Hematopoietic multipotent progenitor cell treated with erythropoietin and hydrocortisone succinate and interleukin-3 and kit ligand, for 8 days (in vitro differentiated cells): ENCODE measurements at places on chromosomes 5 and 9.
A peak's percentile ranks its signal among the peaks of the same experiment; 100 is the strongest.

- DNase-seq, result no peak
Observed at GRCh38 chr9:84755380-84755779, 85.9 kb downstream of the NTRK2 start.

DNA sequence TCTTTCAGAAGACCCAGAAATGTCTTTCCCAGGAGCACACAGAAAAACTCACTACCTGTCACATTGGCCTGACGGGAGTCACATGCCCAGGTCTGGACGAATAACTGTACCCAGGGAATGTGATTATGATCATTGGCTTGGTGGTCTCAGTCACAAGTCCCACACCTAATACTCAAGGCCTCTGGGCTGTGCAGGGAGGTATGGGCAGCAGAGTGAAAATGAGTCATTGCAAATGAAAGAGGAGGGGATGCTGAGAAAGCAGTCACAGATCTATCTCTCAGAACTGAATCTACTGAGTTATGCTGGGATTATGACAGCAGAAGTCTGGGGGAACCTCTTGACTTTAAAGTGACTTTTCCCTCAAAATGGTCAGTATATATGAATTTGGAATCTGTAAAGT is 36.9 kb downstream of the SGCD start:
- DNase-seq, result no peak

GRCh38 chr9:1794547-1795270 is 220.4 kb upstream of the SMARCA2 start:
- DNase-seq, result no peak

GRCh38 chr5:116771466-116772151 is 197.0 kb upstream of the SEMA6A start:
- no peak for DNase-seq

DNA sequence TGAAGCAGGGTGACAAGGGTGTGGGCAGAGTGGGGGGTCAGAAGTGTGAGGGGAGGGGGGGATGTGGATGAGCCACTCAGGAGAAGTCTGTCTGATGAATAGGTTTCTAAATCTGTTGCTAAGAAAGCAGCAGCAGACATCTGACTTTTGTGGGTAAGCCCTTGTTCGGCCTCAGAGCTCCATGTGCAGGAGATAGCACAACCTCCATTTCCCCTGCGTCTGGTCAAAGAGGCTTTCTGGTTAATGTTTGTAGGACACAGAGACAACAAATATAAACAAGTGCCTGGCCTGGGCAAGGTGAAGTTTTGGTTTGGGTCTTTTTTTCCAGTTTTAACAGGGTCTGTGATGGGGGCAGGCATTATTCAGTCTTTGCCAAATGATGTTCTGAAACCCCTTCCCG is 57.0 kb upstream of the GNE start:
- DNase-seq, result no peak

DNA sequence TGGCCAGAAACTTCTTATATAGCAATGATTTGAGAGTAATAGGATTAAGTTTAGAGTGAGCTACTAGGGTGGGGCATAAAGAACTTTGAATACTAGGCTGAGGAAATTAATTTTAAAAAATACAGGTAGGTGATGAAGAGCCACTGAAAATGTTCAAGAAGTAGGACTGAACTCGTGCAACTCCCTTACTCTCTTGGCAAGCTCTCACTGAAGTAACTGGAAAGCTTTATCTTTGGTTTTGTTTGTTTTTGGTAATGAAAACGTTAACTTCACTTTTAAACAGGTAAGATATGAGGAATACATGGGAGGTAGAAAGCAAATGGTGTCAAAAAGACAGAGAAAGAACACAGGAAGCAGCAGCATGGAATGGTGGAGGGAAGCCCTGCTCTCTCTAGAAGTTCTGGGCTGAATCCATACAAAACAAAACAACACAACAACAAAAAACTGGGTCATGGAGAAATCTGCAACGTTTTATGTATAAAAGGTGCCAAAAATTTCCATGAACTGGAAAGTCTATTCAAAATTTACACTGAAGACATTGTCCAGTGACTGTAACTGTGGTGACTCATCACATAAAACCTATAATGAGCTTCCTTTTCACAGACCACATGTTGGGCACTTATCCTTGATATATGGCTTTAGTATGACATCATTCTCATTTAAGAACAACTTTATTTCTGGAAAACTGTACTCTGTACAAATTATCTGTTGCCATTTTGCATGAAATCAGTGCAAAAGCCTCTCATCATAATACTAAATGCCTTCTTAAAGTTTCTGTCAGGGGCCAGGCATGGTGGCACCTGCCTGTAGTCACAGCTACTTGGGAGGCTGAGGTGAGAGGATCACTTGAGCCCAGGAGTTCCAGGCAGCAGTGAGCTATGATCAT is 91.2 kb upstream of the CHD1 start:
- DNase-seq, result no peak

DNA sequence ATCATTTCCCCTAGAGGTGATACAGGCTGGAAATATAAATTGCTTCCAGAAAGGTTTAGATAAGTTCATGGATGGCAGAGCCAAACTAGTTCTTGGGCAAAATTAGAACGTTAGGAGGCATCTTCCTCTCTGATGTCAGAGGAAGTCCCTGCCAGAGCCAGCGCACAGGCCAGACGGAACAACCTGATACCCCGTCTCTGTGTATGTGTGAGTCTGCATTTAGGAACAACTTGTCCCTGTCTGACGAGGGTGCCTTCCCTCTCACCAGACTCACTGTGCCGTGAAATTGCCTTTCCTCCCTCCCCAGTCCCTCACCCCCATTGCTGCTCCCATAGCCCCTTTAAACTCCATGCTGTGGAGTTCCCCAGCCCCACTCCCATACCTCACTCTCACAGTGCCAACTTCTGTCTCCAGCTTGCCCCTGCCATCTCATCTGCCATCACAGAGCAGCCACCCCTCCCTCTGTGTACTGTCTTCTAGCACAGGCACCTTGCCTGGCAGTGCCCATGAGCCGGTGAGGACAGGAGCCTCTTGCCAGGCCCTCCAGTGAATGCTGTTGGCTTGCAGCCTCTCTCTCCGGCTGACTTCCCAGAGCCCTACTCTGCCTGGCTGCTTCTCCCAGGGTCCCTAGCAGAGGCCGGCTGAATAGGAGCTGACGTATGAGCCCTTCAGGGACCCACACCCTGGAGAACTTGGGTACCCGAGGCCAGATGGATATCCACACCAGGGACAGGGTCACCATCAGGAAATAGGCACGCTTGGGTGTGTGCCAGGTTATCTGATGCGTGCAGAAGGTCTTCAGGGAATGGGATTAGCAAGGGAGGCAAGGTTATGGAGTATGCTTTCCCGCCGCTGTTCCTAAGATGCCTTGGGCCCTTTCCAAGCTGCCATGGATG is 26.7 kb downstream of the UNC5A start:
- no peak for DNase-seq

GRCh38 chr5:180623844-180624243 is 25.6 kb downstream of the FLT4 start:
- DNase-seq, result no peak

GRCh38 chr5:133081036-133081435 is 29.2 kb downstream of the HSPA4 start:
- DNase-seq, result no peak

GRCh38 chr5:128081111-128081851 is 2.3 kb upstream of the SLC12A2 start:
- DNase-seq, result peak; percentile 3

DNA sequence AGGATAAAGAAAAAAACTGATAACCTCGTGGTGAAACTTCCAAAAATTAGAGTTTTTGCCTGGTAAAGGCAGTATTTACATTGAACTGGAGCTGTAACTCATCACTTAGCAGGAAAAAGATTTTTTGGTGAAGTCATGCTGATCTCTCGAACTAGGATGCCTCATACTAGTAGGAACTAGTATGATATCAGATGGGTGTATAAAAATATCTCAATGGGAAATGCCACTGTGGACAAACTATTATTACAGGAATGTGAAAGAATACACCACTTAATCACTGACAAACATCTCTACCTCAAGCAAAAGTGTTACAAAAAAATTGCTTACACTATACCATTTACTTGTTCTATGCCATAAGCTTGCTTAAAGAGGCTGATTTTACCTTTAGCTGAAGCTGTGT is 28.4 kb downstream of the RFX3 start:
- DNase-seq, result no peak
